ENCODE measurements at places on chromosomes 6 and 20.

GRCh38 chr6:112289038-112289566 lies 34.7 kb upstream of the LAMA4 start:
- DNase-seq: peak; percentile 43

- DNase-seq: no peak
Observed at GRCh38 chr6:128885381-128885780, 2.4 kb downstream of the LAMA2 start.

- DNase-seq: no peak
Observed at GRCh38 chr6:21240709-21241108, 352.8 kb upstream of the SOX4 start.

DNA sequence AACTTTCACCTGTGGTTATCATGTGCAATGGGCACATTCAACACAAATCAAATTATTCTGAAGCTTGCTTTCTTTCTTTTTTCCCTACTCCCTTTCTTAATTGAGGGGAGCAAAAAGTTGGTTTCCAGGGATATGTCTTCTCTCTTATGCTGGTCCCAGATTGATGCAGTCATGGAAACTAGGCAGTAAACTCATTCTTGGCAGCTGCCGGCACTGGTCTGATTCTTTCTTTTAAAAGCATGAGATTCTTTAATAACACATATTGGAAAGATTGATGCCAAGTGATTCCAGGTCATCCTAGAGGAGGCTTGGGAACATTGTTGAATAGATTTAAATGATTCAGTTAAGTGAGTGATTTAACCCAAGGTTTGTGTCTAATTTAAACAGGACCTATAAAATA lies 29.0 kb downstream of the PTPRA start:
- DNase-seq: no peak

- no peak for DNase-seq
Observed at GRCh38 chr20:17823409-17824144, 123.8 kb downstream of the BANF2 start.

- DNase-seq: peak; percentile 80
Observed at GRCh38 chr6:40999569-40999968, 39.5 kb downstream of the UNC5CL start.

DNA sequence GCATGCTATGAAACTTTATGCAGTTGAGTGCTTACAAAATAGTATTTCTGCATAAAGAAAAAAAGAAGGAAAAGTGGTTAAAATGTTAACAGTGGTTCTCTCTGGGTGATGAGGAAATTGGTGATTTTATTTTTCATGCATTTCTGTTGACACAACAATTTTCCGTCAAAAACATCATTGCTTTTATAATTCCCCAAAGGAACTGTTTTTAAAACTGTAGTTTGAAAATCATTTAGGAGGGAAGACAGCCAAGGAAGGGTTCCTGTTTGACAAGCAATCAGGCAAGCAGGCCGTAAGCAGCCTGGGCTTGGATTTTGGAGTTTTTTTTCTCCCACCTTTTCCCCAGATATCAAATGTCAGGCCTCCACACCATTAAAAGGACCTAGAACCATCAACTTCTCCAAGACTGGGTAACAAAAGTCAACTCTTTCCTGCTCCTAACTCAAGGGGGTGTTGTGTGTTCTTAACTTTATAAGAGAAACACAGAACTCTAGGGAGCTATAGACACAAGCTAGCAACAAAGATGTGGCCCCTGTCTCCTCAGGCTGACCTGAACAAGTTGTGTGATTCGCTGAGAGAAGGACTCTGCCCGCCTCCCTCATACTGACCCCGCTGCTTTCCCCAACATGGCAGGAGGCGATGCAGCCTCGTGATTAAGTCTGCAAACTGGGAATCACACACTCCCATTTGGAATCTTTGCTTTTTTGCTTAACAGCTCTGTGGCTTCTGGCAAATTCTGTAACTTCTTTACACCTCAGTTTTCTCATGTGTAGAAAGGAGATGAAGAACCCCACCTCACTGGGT lies 146.6 kb downstream of the BCAS1 start:
- no peak for DNase-seq

GRCh38 chr6:25754535-25754934 lies at the start of gene SLC17A4:
Gene SLC17A4, plus strand, starts transcription at chr6:25754742. Its CDS starts 7,221 bp downstream, at chr6:25761963.
- DNase-seq: no peak

- DNase-seq: peak; percentile 95
Observed at GRCh38 chr6:161353208-161353613, 79.3 kb upstream of the AGPAT4 start.

GRCh38 chr6:86859513-86859912 lies 77.8 kb upstream of the HTR1E start:
- DNase-seq: no peak

- DNase-seq: no peak
Observed at GRCh38 chr6:119170103-119170446, 91.6 kb upstream of the FAM184A start.

DNA sequence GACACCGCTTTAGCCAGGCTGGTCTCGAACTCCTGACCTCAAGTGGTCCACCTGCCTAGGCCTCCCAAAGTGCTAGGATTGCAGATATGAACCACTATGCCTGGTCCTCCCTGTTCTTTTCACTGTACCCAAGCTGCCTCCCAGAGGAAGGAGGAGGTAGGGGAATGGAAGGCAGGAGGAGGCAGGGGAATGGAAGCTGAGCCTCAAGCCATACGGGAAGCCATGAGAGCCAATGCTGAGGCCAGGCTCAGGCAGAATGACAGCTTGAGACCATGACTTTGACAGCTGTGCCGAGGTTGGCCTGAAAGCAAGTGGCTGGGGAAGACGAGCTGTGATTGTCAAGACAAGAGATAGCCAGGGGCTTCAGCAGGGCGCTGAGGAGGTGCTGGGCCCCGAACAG lies 13.6 kb upstream of the ZNF335 start:
- peak; percentile 39 for DNase-seq

DNA sequence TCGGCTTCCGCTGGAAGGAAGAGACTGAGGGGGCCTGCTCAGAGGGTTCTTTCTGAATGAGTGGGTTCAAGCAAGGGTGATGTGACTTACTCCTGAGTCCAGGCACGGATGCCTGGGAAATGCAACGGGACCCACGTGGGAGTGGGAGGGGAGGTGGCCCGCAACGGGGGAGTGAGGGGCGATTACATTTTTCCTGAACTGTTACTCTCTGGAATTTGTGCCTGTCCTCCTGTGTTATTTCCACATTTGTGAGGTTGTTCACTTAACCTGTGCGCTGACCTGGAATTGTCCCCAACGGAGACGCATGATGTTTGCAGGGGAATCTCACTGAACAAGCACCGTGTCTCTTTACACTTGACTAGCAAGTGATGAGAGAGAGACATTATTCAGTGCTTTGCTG lies 209.4 kb downstream of the CDH4 start:
- DNase-seq: no peak

DNA sequence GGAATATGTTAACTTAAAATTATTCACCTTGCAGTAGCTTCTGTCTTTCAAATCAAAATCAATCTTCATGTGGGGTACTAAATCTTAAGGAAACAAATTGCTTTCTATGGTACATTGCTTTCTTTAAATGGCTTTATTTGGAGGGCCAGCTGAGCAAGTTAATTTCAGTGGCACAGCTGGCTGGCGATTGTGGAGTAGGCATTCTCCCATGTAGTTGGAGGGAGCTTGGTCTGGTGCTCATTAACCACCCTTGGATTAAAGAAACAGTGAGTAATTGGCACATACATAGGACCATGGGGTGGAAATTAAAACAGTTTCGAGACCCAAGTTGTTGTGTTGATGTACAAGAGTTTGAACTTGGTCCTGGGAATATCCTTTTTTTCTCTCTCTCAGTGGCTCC lies 201.3 kb upstream of the CHD6 start:
- no peak for DNase-seq

Data from ELF-1 (cell line).